ENCODE measurements at places on chromosomes 1 and 21.
A peak's percentile ranks its signal among the peaks of the same experiment; 100 is the strongest.

DNA sequence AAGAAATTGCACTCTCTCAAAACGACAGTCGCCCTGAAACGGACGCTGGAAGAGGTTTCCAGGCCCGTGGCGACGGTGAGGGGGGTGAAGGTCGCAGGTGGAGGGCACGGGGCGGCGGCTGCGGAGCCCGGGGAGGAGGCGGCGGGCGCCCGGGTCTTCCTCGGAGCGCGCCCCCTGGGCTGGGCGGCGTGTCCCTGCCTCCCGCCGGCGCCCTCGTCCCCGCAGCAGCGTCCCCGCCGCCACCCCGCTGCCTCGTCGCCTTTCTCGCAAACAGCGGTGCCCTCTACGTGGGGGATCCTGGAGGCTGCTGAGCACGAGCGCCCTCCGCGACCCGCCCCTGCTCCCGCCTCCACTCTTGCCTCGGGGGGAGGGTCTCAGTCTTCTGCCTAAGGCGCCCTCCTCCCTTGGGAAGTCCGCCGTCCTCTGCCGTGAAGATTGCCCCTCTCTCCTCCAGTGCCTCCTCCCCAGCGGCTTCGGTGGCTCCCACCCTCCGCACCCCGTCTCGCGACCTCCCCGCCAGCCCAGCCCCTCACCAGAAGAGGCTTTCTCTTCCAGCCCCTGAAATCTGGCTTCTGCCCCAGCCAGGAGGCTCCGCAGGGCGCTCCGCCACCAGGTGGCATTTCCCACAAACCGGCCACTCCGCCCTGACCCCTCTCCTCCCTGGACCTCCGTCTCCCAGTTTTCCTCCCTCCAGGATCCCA, 227.4 kb downstream of the SDCCAG8 start:
- no peak for DNase-seq

DNA sequence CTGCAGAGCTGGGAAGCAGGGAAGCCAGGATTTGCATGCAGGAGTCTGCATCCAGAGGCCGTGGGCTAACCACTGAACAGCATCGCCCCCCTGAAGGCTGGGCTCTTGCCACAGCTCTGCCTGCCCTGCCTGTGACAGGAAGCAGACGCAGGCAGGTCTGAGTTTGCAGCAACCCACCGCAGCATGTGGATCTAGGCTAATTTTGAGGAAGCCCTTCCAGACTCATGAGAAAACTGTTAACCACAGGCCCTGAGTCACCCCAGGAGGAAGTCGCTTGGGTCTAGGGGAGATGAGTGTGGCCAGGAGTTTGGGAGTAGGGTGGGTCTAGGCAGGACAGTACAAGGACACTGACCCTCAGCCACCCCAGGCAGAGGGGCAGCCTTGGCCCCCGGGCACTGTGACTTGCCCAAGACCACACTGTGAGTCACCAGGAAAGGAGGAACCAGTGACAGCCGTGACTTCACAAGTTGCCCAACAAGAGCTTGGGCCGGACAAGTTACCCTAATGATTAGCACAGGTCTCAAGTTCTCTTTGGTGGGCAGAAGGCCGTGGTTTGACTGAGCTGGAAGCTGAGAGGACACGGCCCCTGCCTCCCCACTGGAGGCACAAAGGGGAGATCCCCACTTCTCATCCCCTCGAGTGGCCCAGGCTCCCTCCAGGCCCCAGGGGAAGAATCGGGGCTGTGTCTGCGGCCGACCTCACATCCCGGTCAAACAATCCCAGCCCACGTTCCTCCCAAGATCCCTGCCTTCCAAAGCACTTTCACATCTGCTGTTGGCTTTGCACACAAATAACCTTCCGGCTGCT, 826 bp downstream of the LAPTM5 start:
- DNase-seq, result peak; percentile 57

- DNase-seq, result no peak
Measured at GRCh38 chr1:41724926-41725325, 193.8 kb downstream of the HIVEP3 start.

- no peak for DNase-seq
Measured at GRCh38 chr1:181061891-181062835, 26.3 kb upstream of the IER5 start.

GRCh38 chr1:117389284-117389683, 22.0 kb downstream of the MAN1A2 start:
- DNase-seq, result no peak

DNA sequence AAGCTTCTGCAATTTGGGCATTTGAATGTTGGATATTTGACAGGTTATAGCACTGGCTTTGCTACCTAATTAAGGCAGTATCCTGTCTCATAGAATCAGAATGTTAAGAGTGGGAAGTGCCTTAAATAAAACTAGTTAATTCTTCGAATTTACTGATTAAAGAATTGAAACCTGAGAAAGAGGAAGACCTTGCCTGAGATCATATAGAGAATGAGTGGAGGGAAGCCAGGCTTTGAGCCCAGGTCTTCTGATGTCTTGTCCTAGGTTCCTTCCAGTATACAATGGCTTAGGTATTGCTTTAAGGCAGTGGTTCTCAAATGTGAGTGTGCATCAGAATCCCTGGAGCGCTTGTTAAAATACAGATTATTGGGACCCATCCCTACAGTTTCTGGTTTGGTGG, 20.9 kb upstream of the SH3BGRL3 start:
- no peak for DNase-seq

DNA sequence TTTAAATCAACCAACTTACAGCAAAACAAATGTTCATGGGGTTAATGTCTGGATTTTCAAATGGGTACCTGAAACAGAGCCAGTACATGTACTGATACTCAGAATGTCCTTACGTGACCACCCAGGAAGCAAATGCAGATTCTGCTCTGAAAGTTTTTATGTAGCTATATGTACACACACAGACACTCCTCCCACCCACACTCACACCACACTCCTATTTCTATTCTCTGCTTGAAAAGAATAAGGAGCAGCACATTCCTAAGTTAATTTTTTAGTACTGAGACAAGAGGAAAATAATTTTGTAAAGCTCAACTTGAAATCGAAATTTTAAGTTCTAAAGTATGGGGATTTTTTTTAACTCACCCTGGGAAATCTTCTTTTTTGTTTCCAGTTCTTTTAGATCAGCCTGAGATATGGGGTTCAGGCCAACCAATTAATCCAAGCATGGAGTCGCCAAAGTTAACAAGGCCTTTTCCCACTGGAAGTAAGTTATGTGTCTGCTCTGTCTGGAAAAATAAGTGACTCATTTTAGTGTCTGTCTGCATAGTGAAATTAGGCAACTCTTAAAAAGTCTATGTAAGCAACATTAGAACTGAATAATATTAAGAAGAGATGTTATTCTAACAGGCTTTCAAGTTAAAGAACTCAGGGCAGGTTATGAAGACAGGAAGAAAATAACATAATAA, 75.5 kb upstream of the DYNLT5 start:
- peak; percentile 83 for DNase-seq

DNA sequence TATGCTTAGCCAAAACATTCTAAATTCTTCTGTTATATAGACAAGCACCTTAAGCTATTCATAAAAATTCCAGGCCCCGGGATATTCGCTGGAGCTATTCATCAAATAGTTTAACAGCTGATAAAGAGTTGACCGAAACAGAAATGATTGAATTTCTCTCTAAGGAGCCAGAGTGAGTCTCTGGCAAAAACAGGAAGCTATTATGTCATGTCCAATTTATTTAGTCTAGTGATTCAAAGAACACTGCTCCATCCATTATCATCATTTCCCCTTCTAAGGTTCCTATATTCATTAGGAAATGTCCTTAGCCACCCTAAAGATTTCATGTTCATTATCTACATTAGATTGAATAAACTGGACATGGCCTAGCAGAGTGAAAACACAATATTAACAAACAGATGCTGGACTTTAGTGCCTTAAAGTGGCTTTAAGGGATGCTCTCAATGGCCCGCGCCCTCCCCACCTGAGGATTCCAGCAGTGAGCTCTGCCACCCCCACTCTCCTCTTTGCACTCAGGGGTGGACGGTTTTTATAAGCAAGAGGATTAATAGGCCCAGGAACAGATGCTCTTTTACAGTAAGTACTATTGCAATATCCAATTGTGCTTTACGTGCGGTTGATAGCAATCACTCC, 122.1 kb upstream of the RGS1 start:
- no peak for DNase-seq

DNA sequence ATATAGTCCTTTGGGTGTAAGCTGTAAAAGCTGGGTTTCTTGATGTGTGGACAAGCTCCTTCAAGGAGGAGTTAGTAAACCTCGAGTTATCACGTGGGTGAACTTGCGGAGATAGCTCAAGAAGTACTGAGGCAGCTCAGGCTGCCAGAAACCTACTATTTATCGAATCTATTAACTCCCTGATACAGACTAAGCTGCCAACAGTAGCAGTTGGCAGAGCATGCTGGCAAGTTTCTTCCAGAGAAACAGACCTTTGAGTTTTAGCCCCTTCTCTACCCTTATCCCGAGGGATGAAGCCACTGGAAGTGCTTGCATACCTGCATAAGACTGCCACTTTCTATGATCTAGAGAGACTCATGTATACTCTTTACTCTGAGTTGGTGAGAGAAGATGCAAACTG, 624.5 kb upstream of the USP24 start:
- no peak for DNase-seq

DNA sequence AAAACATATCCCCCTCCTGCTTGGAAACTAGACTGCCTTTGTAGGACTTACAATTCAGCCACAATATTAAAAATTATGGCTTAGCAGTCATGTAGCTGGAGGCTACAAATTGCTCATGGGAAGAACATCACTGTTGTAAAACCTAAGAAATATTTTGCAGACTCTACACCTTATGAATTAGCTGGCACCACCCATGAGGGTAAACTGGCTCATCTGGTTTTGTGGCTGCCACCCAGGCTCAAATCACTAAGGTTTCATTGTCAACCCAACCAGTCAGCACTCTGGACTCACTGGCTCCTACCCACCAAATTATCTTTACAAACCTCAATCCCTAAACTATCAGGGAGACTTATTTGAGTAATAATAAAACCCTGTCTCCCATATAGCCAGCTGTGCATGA, 100.7 kb upstream of the OLFM3 start:
- DNase-seq, result no peak

- no peak for DNase-seq
Measured at GRCh38 chr1:118861216-118861615, 126.9 kb downstream of the TBX15 start.

DNA sequence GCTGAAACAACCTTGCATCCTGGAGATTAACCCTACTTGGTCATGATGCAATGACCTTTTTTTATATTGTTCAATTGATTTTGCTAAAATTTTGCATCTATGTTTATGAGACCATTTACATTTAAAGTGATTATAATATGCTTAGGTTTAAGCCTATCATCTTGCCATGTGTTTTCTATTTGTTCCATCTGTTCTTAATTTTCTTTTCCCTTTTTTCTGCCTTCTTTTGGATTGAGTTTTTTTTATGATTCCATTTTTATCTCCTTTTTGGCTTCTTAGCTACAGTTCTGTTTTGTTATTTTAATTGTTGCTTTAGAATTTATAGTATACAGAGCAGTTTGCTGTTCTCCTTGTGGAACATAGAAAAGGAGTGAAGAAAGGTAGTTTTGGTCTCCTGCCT, 385.1 kb upstream of the USP24 start:
- DNase-seq, result no peak

- no peak for DNase-seq
Measured at GRCh38 chr21:43726686-43727518, 8.0 kb downstream of the PDXK start.

DNA sequence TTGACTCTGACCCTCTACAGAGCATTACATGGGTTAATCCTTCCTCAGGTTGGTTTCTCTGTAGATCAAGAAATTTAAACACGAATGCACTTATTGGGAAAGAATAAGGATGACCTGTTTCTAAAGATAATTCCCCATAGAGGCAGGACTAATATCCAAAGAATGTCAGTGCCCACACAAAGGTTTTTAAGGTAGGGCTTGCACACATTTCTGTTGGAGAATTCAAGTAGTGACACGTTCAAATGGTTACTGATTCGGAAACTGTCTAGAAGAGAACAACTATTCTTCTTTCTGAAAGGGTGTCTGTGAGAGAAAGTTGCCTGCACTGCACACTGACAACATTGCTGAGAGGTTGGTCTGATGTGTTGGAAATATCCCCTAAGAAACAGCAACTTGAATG, 167.3 kb downstream of the ZNF326 start:
- DNase-seq, result no peak

DNA sequence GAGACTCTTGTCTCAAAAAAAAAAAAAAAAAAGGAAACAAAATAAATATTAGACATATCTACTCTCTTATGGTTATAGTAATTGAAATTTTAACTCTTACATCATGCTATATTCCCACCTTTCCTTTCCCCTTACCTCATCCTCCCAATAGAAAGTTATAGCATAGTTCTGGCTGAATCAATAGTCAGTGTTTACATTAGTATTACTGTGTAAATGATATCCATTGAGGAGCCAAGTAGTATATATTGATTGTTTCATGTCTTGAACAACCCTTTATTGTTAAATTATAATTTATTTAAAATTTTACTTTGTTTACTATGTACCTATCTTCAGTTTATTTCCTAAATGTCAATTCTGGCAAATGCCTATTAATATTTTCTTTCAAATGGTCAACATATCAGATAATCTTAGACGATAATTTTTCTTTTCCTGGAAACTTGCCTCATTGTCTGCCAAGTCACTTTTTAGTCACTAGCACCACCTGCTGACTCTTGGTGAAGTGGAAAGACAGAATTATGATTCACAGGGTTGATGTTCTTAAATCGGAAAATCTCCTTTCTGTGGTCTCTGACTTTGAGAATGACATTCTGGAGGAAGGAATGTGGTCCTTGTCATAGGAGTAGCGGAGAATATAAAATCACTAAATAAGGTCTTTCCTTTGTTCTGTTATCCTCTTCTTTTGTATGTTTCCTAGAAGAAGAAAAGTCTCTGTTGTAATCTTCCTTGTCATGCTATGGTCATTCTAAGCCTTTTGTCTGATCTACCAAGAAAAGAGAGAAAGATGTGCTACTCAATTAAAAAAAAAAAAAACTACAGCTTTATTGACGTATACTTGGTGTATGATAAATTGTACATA, 8.6 kb downstream of the HJV start:
- DNase-seq, result no peak

GRCh38 chr1:36580524-36580923, 97.8 kb upstream of the CSF3R start:
- DNase-seq, result no peak

- no peak for DNase-seq
Measured at GRCh38 chr21:42120101-42120902, 49.2 kb downstream of the UMODL1 start.

DNA sequence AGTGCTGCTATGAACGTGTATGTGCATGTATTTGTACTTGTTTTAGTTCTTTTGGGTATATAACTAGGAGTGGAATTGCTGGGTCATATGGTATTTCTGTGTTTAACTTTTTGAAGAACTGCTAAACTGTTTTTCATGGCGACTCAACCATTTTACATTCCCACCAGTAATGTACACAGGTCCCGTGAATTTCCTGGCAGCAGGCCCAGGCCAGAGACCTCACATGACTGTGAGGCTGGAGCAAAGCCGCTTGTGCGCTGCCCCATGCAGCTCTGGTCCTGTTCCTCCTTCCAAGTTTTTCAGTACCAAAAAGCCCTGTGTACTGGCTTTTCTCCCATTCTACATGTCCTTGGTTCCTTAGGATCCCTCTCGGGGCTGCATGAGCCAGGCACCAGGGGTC, 29.6 kb downstream of the ACOT11 start:
- DNase-seq, result peak; percentile 13
